Panc1 (cell line): ENCODE measurements at places on chromosomes 11 and 22.

DNA sequence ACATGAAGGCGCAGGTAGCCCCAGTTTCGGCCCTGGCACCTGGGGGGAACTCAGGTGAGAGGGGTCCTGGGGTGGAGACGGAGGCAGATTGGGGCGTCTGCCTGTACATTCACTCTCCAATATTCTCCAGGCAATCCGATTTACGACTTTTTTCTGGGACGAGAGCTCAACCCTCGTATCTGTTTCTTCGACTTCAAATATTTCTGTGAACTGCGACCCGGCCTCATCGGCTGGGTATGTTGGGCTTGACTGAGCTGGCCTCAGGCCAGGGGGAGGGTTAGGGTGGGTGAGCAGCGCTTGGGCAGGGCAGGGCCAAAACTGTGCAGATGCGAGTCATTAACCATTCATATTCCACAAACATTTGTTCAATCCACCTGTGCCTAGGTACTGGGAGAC is 1.7 kb downstream of the TM7SF2 start:
- DNase-seq, result no peak

- no peak for DNase-seq
Measured at GRCh38 chr11:36601155-36601554, 3.1 kb upstream of the RAG2 start.

DNA sequence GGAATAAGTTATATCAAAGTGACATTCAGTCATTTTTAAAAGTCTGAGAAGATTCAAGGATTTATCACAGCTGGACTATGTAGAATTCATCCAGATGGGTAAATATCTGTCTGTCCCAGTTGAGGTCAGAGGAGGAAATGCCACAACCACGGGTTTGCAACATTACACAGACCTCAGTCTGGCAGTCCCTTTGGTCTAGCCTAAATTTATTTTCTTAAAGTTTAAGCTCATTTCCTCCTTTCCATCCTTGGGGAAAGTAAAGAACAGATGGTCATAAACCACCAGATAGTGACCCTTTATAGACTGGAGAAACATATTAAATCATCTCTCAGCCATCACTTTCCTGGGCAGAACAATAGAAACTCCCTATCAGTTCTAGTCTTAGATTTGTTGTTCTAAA is 238.4 kb upstream of the DDI1 start:
- DNase-seq, result no peak

DNA sequence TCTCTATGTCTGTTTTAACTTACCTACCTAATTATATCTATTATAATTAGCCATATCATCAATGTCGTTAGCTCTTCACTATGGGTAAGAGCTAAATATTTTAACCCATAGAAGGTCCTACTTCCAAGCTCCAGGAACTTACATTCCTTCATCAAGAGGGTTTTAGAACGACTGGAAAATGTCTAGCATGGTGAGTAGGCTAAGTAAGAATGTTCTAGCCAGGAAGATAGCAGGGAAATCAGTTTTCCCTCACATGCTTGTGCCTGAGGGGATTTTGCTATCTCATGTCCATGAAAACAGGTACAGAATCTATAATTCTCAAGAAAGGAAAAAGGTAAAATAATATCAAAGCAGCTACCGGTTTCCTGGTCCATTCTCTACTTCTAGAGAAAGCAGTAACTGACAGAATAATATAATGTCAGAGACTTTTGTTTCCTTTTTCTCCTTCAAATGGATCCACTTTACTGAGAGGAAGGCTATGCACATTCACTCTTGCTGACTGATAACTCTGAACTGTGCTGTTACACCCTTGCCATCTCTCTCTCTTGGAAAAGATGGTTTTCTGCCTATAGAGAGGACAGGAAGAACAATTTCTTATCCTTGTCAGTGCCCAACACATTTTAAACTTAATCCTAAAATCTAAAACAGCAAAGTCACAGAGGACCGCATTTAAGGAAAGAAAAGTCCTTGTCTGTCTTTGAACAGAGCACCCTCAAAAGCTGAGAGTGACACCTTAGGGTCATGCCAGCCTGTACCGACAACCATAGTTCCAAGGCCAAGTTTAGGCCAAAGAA is 67.0 kb downstream of the MAML2 start:
- no peak for DNase-seq

DNA sequence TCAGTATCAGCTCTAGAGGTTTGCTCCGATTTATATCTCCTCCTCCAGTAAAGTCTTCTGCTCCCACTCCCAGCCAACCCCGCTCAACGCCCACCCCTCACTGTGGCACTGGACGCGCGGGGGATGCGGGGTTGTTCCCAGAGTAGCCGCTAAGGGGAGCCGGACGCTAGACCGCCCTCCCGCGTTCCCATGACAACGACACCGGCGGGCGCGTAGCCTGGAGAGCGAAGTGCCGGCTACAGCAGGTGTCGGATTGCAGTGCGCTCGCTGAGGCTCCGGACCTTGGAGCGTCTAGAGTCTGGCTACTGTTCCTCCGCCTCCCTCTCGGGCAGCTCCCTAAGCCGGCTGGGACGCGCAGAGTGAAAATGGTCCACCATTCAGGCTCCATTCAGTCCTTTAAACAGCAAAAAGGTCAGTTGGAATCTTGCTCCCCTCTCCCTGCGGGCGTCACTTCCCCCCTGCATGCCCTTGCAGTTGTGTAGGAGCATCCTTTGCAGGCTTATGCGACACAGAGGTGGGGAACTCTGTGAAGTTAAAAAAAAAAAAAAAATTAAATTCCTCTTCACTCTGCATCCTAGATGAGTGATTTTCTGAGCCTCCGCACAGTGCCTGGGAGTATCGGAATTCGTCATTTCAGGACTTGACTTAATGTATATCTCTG is at the start of gene ANO3:
ANO3 (plus strand) TSS at position 220 of the 661 bp plus-strand sequence; CDS start at position 366, 146 bp downstream.
- no peak for DNase-seq

GRCh38 chr11:126655807-126656128 is 300.3 kb downstream of the ST3GAL4 start:
- no peak for DNase-seq

GRCh38 chr22:43343262-43343669 is at the start of gene SCUBE1:
TSS of gene SCUBE1 (minus strand) at chr22:43343372. CDS start at chr22:43343261, 111 bp downstream.
- no peak for DNase-seq

- DNase-seq, result no peak
Measured at GRCh38 chr22:20740222-20740951, 33.5 kb upstream of the SERPIND1 start.

DNA sequence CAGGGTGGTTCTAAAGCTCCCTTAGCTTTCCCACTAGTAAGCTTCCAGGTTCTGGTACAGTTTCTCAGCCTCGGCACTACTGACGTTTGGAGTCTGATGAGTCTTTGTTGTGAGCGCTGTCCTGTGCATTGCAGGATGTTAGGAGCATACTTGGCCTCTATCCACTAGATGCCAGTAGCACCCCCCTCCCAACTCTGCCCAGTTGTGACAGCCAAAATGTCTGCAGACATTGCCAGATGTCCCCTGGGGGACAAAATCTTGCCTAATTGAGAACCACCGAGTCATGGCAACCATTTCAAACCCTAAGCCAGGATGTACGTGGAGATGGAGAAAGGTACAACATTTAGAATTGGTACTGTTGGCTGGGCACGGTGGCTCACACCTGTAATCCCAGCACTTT is 68.7 kb downstream of the PTPRJ start:
- no peak for DNase-seq

DNA sequence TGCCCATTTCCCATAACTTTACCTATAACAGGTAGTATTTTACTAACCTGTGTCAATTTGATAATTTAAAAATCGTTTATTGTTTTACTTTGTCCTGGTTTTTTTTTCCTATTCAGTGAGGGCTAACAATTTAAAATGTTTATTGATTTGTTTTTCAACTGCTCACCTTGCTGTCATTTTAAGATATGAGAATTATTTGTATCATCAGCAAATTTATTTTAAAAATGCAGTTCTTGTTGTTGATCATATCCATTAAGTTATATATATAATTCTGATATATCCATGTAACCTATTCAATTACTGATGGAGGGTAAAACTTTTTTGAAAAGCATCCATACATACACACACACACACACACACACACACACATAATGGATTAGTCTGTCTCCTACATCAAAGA is 24.8 kb downstream of the RRAS2 start:
- no peak for DNase-seq

DNA sequence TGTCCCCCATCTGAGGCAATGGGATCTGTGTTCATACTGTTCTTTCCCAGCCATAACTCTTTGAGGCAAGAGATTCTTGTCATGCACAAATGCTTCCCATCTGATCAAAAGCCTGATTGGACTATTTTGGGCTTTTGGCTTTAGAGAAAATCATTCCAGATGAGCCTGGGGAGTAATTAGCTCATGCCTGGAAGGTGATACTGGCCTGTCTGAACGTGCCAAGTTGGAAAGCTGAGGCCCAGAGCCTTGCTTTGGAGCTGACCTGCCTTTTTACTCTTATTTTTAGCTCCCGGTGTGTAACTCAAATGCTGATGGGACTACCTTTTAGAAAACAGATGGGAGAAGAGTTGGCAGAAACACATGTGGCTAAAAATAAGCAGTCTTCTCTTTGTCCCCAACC is 105.0 kb downstream of the DBX1 start:
- no peak for DNase-seq

- DNase-seq, result no peak
Measured at GRCh38 chr11:78032090-78032489, 9.0 kb upstream of the KCTD14 start.

GRCh38 chr11:126127284-126127845 is 64.7 kb upstream of the CDON start:
- DNase-seq, result no peak

DNA sequence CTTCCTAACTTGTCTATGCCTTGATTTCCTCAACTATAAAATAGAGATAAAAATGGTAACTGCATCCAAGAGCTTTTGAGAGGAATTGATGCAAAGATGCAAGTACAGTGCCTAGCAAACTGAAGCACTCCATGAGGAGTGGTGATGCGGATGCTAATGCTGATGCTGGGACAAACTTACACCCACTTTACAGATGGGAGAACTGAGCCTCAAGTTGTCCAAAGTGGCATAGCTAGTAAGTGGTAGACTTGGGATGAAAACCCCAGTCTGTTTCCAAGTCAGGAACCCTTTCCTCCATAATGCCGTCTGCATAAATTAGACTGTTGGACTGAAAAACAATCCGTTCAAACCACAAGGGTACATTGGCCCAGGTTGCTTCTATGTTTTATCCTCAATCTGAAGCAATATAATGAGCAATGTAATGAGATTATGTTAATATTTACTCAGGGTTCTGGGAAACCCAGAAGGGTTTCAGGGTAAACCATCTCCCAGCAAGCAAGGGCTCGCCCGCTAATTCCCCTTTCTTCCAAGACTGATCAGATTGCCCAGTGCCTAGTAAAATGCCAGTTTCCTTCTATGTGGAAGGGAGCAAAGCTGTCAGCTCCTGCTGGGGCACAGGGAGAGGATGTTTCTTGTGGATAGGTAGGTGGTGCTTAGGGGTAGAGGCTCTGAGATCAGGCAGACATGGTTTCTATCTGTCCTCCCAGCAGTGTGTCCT is 10.4 kb upstream of the EHF start:
- no peak for DNase-seq

DNA sequence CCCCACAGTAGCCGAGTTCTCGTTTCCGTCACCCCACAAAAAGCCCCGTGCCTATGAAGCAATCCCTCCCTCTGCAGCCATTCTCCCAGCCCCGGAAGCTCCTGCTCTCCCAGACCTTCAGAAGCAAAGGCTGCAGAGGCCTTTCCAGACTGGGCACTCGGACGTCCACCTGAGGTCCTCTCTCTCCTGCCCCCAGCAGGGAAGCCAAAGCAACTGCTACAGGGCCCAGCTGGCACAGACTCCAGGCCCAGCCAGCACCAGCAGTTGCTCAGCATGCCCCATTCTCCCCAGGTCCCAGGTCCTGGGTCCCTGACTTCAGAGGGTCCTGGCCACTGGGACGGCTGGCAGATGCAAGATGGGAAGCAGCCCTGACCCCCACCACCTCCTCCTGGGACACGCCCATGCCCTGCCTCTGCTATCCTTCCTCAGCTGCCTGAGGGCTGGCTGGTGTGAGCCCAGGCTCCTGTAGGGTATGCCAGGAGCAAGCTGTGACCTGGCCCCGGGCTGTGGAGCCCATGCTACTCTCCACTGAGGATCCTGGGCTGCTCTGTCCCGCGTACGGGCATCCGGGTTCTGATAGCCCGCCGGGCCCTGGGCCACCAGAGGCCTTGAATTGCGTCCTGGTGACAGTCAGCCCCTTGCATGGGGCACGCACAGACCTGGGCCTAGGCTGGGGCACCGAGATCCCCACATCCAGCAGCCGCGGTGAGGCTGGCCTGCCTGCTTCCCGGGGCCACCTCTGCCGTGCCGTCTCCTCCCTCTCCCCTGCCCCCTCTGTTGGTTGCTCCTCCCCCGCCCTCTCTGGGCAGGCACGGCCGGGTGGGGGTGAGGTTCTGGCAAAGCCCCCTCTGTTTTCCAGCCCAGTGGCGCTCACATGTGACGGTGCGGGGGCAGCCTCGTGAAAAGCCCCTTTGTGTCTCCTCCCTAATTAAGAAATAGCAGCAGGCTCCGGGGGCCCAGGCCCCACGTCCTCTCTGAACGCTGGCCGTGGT is 1310.3 kb downstream of the BRD1 start:
- no peak for DNase-seq

DNA sequence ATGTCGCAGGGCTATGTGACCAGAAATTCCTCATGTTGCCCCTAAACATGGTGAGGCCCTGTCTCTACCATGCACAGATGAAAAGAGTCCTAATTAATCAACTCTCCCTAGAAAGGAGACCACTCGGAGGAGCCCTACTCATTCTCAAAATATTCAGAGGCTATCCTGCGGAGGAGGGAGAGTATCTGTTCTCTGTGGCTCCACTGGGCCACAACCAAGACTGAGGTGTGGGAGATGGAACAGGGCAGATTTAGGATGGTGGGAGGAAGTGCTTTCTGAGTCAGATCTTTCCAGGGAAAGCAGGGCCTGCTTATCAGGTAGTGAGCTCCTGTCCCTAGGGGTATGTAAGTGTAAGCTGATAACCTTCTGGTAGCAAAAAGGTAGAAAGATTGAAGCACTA is 37.0 kb upstream of the PRDM11 start:
- no peak for DNase-seq

GRCh38 chr11:18844753-18845367 is 53.3 kb upstream of the PTPN5 start:
- DNase-seq, result peak; percentile 33

DNA sequence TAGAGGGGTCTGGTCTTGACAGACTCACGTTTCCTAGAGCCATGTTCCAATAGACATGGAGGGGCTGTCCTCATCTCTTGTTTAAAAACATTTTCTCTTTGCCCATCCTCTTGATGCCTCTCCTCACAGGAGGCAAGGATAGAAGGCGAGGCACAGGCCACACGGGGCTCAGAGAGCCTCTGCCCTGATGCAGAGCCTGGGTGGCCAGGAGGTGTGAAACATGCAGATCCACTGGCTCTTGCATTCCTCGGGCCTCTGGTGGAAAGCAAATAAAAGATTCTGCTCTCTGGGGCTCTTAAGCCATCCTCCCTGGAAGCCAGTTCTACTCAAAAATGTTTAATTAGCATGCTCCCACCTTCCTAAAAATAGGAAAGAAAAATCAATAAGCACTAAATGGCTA is 43.6 kb upstream of the NTM start:
- no peak for DNase-seq

- DNase-seq, result no peak
Measured at GRCh38 chr11:73429121-73429750, 53.0 kb downstream of the RELT start.

GRCh38 chr11:86578727-86579405 is 93.5 kb downstream of the ME3 start:
- DNase-seq, result no peak

- DNase-seq, result no peak
Measured at GRCh38 chr11:47259232-47259977, 1.6 kb downstream of the NR1H3 start.
